ENCODE measurements at places on chromosomes 13 and 19. TPM values are rescaled to one million over a fixed set of nuclear protein-coding genes. Genes with fewer than 3 reads are reported as not detected.

CCL25 gene
- not detected for polyA plus RNA-seq

CGB3 gene
- not detected for polyA plus RNA-seq

GRCh38 chr13:98484289-98485219 lies 92.4 kb downstream of the STK24 start:
- peak overlapping the region; percentile 88 for H3K27ac ChIP-seq
- H3K4me1 ChIP-seq: peaks cover 93% of the 10 kb centered on the region
- no peak overlapping the region for H3K4me3 ChIP-seq
- no peaks in the 10 kb centered on the region for H3K36me3 ChIP-seq

CELF5 gene
- polyA plus RNA-seq: under 0.01 TPM

- H3K36me3 ChIP-seq: peaks cover 16% of the 10 kb centered on the region
- H3K27ac ChIP-seq: peak overlapping the region; percentile 83
- no peaks in the 10 kb centered on the region for H3K27me3 ChIP-seq
- peak; percentile 94 for DNase-seq
- peaks cover 5% of the 10 kb centered on the region for H3K4me1 ChIP-seq
- H3K4me3 ChIP-seq: no peak overlapping the region
Observed at GRCh38 chr19:47697863-47698609, 15.2 kb upstream of the EHD2 start.

GRCh38 chr13:78168981-78169380 lies 250.3 kb upstream of the EDNRB start:
- DNase-seq: no peak
- H3K4me3 ChIP-seq: no peak overlapping the region
- H3K27me3 ChIP-seq: no peaks in the 10 kb centered on the region
- no peak overlapping the region for H3K27ac ChIP-seq

DNA sequence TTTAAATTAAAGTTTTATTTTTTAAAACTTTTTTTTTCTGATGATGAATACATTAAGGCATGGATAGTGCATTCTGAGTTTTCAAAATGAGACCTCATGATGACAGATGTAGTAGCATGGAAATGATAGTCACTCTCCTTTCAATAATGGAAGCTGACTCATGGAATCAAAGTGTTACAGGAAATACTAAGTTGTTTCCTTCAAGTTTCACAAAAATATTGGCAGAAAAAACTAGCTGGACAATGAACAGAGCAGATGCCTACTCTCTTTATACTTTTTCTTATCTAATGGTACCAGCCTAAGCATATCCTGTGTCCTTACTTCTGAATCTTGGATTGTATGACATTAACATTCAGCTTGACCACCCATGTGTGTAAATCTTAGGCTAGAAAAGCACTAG lies 1337.3 kb downstream of the PCDH9 start:
- no peaks in the 10 kb centered on the region for H3K36me3 ChIP-seq
- H3K4me1 ChIP-seq: no peaks in the 10 kb centered on the region
- no peaks in the 10 kb centered on the region for H3K27me3 ChIP-seq
- H3K27ac ChIP-seq: no peak overlapping the region

- H3K27ac ChIP-seq: no peak overlapping the region
- no peaks in the 10 kb centered on the region for H3K4me1 ChIP-seq
- no peaks in the 10 kb centered on the region for H3K36me3 ChIP-seq
- no peak overlapping the region for H3K4me3 ChIP-seq
- H3K27me3 ChIP-seq: no peaks in the 10 kb centered on the region
Observed at GRCh38 chr13:73451221-73452029, 392.6 kb downstream of the KLF5 start.

Data from sigmoid colon (tissue), 7 donors.